MV-4-11 (cell line): ENCODE measurements at places on chromosomes 6 and 20.

DNA sequence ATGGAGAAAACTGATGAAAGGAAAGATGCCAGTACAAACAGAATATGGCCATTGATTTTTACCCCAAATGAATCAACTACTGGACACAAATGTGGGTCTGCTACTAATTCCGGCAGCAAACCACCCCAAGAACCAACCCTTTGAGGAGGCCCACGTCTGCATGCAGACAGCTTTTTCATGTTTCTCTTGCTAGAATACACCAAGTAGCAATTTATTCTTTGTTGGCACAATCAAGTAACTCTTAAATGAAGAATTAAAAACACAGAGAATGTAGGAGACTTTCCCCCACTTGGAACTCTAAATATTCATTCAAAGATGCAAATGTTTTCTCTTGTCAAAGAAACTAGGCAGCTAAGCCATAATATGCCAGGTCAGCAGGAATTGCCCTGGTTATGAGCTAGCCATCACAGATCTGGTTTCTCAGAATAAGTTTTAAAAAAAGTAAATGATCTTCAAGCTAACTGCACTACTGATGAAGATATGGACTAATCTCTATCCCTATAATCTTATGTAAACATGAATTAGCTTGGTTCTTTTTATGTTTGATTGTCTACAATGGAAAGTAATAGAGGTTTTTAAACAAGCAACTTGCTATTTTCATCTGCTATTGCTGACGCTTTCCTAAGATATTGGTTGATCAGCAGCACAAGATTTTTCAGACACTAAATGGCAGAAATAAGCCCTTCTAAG, 163.1 kb upstream of the THEMIS start:
- no peak for DNase-seq

DNA sequence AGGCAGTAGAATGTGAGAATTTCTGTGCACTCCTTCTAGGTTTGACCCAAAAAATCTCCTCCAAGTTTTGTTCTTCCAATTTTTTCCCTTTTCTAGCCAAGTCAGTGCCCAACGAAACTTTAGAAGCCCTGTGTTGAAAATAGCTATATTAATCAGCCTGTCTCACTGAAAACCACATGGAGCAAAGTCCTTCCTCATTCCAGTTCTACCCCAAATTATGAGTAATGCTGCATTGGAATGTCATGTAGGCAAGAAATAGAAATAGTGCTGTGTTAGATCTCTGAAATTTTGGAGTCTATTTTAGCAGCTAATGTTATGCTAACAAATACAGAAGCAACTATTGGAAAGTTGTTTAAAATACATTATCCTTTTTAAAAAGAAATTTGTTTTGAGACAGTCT, 725.5 kb downstream of the TBC1D32 start:
- peak; percentile 49 for DNase-seq

DNA sequence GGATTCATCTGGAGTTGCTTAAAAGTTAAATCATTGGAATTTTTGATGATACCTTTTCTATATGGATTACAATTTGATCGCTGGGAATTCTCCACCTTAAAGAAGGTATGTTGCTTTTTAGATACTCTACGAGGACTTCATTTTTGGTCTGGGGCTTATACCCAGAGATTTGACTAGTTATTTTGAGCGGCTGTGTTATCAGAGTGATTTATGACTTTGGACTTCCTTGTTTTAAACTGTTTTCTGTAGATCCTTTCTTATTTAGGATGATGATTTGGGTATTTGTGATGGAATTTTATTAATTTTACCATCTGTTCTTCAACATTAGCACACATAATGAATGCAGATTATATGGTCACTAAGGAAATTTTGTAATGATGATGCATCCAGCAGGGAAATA, 75.2 kb downstream of the SOX4 start:
- DNase-seq, result no peak

GRCh38 chr20:564192-564591, 20.6 kb upstream of the CSNK2A1 start:
- DNase-seq, result no peak

GRCh38 chr6:94050515-94050914, 631.2 kb upstream of the EPHA7 start:
- no peak for DNase-seq

DNA sequence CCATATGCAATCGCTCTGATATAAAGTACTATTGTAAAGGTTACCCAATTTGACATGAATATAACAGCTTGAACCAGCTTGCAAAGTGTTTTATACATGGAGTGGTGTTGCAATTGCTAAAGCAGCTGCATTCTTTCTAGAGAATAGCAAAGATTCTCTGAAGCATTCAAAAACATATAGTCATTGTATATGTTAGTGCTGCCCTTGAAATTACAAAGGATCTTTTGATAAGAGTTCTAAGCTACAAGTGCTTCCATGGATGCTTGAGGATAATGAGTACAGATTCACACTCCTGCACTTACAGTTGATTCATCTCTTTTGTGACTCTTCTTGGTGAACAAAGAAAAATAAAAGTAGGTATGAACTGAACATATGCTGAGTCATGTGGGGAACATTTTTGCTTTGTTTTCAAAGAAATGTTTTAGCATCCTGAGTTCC, 175.7 kb downstream of the ALDH8A1 start:
- no peak for DNase-seq

GRCh38 chr6:166497087-166497899, 89.2 kb downstream of the RAMACL start:
- DNase-seq, result no peak

DNA sequence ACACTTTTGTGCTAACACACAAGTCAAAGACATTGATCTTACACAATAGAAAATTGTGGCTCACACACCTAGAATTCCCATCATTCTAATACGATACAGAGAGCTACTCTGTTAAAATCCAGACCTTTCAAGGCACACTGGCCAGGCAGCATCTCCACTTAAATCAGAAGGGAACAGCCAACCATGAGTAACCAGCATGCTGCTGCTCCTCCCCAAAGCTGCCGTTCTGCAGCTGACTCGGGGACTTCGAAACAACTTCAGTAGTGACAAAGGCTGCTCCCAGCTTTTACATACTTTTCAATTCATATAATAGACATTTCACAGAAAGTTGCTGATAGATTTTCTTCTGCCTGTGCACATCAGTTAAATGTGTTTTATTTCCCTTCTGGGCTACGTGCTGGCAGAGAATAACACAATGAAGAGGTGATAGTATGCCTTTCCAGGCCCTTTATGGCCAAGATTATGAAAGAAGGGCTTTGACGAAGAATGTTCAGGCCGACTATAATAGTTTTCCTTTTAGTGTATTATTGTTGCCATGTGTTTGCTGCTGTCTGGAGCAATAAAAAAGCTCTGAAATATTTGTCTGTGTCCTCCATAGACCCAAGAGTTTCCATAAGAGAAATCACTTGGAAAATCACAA, 159.0 kb downstream of the GMDS start:
- no peak for DNase-seq

- no peak for DNase-seq
These were observed 39.8 kb upstream of the NAA20 start for GRCh38 chr20:19977373-19977770.

- no peak for DNase-seq
These were observed 168.2 kb downstream of the SAMD5 start for GRCh38 chr6:147676495-147677199.

DNA sequence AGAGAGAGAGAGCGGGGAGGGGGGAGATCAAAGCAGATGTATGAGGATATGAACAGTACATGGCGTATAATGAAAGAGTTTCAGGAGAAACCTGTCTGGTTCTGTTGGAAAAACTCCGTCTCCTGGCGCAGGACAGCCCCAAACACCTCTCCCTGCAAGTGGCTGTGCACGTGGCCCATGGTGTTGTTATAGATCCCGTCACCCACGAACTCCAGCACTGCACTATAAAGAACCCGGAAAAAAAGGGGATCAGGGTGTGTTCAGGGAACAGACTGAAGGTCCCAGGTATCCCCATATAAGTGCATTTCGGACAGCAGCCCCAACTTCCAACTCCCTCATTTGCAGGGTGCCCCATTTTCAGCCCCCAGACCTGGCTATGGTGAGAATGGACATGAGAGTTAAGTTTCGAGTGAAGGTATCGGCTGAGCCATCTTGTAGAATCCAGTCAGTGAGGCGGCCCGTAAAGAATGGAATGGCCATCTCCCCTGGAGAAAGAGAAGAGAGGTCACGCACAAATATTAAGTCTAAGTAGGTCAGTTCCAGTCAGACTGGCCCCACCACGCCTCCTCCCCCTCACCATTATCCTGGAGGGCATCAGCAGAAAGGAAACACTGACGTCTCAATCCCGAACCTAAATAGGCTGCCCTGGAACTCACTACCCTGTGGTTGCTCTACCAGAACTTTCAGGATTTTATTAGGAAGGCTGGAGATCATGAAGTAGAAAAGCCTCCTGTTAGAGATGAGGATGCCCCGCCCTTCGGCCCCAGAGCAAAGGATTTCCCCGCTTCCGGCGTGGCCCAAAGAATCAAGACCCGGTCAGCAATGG, 1.3 kb downstream of the TAP1 start:
- no peak for DNase-seq

GRCh38 chr20:1267161-1267560, 1.1 kb downstream of the SNPH start:
- DNase-seq, result no peak

DNA sequence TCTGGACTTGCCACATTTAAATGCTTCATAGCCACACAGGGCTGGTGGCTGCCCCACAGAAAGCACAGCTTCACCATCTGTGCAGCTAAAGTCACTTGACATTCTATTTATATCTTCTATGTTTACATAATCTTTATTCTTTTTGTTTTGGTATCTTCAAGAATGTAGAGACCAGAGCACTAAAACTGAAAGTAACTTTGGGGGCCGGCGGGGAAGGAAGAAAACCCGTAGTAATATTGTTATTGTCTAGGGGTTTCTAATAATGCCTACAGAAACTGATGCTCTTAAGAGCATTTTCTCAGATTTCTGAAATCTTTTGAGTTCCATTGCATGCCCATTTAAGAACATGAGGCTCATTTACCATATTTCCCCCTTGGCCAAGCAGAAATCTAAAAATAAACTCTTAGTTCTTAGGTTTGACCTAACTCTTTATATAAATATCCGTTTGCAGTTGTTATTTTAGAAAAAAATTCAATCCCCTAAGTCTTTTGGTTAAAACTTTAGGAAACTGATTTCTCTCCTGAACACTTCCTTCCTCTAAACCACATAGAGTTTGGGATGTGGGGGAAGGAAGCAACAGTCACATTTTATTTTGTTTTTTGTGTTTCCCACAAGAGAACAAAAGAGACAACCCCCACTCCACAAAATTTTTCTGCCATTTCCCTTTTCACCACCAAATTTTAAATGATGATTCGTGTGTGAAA, 207.6 kb downstream of the OGFRL1 start:
- peak; percentile 15 for DNase-seq

GRCh38 chr6:168338777-168339176, 19.2 kb upstream of the DACT2 start:
- DNase-seq, result no peak

- DNase-seq, result peak; percentile 83
These were observed 100.9 kb downstream of the RNASET2 start for GRCh38 chr6:166855416-166855815.

DNA sequence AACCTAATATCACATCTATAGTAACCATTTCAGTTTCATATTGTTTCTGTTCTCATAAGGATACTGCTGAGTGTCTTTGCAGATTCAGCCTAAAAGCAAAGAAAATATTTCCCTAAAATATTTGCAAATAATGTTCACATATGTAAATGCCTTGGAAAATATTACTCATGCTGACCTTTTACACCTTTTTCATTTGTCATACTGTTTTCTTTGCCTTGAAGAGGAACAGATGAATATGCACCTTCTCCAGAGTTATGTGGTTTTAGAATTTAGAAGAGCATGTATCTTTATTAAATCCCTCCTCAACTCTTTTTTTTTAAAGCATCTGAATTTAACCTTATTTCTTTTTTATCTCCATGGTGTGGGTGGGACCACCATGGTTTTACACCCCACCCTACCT, 32.5 kb downstream of the NDUFAF5 start:
- DNase-seq, result no peak

DNA sequence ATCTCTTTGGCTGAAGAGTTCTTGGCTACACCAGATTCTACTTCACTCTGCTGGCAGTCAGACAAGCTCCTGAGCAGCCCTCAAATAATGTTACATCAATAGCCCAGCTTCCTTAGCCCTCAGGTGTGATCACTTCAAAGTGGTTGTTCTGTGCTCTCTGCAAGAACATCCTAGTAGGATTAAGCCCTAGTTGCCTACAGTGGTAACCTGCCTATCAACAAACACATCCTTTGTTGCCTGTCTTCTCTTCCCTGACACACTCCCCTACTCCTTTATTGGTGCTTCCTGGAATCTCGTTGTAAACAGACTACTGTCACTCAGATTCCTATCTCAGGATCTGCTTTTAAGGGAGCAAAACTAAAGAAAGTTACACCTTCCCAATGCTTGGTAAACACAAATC, 45.1 kb upstream of the TASP1 start:
- no peak for DNase-seq

DNA sequence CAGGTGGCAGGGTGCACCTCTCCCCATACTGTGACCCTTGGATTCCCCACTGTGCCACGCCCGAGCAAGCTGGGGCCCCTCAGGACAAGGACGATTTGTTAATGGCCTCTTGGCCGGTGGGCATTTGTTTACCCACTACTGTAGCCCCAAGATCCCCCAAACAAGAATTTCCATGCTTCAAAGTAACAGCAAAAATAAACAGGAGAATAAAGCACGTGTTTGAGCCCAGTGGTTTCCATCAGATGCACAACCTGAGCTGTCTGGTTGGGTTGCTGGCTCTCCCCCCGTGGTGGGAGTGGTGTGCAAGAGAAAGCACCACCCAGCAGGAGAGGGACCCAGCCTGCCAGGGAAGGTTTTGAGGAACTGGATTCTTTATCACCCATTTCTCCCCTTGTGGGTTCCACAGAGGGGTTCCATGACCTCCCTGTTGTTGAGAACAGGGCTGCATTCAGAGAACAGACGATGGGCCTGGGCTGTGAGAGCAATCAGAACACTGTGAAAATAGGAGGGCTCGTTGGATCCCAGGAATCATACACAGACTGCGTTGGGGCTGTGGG, 4.8 kb downstream of the CD93 start:
- DNase-seq, result peak; percentile 55

GRCh38 chr20:21450572-21450971, 53.2 kb upstream of the NKX2-4 start:
- DNase-seq, result no peak

DNA sequence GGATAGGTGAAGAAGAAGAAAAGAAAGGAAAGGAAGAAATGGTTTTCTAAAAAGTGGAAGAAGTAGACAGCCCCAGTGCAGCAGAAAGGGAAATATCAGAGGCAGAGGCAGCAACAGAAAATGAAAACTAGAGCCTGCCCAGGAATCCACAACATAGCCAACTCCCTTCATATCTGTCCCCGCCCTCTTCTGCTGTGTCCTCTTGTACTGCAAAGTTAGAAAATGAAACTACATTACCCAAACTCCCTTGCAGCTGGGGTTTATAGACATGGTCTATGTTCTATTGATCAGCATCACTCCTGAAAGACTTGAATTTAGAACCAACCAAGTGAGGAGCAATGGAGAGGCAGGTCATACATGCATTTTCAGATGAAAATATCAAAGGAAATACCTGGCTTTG, 200.5 kb upstream of the PHACTR1 start:
- no peak for DNase-seq

DNA sequence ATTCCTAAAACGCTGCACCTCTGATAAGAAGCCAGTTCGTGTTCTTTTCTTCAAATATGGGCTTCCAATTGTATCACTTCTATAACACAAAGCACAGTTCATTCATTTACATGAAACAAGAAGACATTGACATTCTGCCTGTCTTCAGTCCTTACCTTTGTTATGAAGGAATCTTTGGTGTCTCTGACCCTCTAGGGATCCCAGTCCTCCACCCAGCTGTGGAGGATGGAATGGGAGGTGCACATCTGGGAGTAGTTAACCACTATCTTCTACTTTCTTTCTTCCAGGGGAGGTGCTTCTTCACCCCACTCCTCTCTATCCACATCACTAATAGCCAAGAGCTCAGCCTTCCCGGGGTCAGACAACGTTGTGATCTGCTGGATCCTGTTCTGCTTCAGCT, 233.4 kb downstream of the CDC5L start:
- DNase-seq, result no peak
